ENCODE measurements at places on chromosomes 5 and 9.

GRCh38 chr5:132427281-132428146 lies 58.0 kb downstream of the SLC22A5 start:
- peak; percentile 42 for DNase-seq

DNA sequence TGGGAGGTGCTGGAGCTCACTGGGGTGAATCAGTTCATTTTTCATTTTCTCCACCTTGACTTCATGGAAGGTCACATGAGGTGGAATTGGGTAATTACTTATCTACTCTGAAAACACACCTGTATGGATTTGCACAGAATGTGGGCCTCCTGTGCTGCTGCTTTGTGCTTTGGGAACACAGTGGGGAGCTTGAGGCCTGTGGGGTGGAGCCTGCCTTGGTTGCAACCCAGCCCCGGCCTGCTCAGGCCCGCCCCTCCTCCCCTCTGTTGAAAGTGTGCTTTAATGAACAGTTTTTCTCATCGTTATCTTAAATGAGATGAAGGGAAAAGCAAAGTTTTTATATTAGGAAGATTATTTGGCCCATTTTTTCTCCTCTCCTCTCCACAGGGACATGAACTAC lies 28.5 kb upstream of the DMRT3 start:
- DNase-seq = no peak

GRCh38 chr5:6737043-6737941 lies 24.1 kb downstream of the TENT4A start:
- DNase-seq = peak; percentile 15

- DNase-seq = no peak
Observed at GRCh38 chr5:105587963-105588662, 2025.5 kb upstream of the NUDT12 start.

GRCh38 chr5:1322955-1323802 lies 21.7 kb downstream of the CLPTM1L start:
- DNase-seq = no peak

- no peak for DNase-seq
Observed at GRCh38 chr5:178769617-178770260, 39.3 kb upstream of the ZNF354A start.

- DNase-seq = no peak
Observed at GRCh38 chr5:147223343-147223742, 11.5 kb upstream of the STK32A start.

DNA sequence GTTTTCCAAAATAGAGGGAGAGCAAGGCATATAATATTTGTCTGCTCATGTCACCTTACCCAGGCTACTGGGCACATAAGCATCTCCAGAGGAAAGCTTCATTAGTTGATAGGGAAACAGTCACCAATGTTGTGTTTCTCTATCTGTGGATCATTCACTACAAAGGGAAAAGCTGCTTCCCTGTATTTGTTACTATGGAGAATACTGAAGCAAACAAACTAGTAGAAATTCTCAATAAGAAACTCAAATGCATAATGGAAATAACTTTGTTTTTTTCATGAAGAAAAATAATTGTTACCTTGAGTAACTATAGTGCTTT lies 138.2 kb downstream of the PCSK1 start:
- no peak for DNase-seq

- DNase-seq = no peak
Observed at GRCh38 chr5:158264264-158264663, 405.3 kb upstream of the CLINT1 start.

- DNase-seq = no peak
Observed at GRCh38 chr9:105957830-105958229, 263.5 kb downstream of the TMEM38B start.

DNA sequence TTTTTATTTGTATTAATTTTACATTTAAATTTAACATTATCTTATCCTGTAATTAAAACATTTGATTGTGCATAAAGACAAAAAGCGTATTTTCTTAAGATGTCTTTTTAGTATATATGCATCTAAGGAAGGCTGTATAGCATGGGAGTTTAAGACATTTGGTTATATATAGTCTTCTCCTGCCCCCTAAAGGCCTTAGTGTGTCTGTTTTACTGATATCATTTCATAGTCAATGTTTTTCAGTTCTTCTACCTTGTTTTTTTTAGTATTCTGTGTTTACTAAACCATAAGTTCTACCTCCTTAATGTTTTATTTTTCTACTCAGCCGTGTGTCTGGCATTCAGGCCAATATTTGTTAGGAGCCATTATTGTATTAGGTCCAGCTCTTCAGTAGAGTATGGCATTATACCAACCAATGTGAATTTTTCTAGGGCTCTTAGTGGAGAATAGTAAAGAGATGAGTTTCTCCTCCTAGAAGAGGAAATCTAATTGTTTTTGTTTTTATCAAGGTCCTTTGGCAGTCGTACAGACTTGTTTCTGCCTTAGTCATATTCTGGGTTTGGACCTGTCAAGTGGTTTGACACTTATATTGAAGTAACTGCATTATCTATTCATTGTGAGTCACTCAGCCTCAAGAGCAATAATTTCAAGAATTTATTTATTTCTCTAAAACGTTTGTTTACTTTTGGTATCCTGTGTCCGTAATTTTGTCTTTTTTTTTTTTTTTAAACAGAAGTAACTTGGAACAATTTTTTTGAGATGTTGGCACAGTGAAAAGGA lies 74.8 kb downstream of the SLF1 start:
- DNase-seq = no peak

GRCh38 chr9:81390792-81391456 lies 298.4 kb downstream of the TLE1 start:
- no peak for DNase-seq

- DNase-seq = no peak
Observed at GRCh38 chr9:29838491-29839020, 2265.3 kb upstream of the C9orf72 start.

DNA sequence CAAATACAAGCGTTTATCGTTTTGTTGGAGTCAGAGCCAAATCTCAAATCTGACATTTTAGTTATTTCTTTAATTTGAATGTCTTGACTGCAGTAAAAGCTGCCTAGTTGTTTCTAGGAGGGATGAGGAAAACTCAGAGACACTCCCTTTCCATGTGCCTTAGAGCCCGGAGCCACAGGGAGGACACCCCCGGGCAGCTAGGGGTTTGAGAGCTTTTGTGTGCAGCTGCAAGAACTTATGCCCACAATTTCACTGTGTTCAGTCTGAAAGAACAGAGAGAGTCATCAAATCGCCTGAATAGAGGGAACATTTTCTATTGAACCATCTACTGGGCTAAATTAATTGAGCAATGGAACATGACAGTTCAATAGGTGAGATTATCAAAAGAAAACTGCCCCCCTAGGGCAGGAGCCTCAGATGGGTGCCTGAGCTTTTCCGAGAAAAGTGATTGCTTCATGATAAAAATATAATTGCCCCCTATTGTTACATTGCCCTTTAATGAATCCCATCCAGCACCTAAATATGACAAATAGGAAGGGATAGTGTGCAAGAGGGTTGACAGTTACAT lies 709.3 kb upstream of the RGMB start:
- DNase-seq = no peak

DNA sequence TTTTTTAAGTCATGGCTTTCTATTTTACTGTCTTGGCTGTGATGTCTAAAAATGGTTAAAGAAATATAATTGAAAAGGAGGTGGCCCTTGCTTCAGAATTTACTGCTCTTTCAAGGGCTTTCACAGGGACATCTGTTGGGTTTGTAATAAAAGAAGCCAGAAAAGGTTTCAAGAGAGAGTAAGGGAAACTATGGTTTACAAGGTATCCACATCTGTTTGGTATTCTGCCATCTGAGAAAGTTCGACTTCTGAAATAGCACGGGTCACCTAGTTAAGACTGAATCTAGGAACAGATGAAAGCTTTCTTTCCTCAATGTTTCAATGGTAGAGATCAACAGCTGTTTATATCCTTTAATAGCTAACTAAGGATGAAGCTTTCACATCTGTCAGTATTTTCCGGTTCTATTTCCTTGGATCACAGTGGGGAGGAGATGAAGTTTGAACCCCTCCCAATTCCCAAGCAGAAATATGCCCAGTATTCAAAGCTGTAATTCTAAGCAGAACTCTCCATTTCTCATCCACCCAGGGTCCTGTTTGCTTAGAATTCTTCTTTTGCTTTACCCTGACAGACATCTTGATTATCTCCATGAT lies 72.8 kb upstream of the IFNK start:
- no peak for DNase-seq

DNA sequence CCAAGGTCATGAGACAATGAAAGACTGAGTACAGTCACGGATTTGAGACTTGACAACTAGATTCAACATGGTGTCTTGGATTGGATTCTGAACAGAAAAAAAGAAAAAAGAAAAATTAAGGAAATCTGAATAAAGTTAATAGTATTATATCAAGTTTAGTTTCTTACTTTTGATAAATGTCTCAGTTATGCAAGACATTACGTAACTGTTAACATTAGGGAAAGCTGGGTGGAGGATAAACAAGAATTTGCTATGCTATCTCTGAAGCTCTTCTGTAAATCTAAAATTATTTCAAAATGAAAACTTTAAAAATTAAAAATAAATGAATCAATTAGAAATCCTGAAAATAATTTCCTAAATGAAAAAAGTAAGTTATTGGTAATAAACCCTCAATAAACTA lies 14.4 kb upstream of the DCAF12 start:
- no peak for DNase-seq

DNA sequence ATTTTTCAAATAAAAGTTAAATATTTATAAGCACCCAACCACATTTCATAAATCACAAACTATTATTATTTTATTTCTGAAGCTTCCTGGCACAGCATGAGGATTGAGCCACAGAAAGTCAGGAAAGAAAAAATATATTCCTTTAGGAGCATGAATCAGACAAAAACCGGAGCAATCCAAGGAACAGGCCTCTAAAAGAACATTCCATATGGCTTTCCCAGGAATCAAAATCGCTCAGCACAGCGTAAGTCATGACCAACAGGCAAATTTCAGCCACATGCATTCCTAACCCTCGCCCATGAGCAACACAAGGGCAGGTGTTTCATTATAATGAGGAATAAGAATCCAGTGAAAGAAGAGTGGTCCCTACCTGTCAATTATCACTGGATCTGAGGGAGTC lies 26.7 kb downstream of the EBF1 start:
- DNase-seq = no peak

DNA sequence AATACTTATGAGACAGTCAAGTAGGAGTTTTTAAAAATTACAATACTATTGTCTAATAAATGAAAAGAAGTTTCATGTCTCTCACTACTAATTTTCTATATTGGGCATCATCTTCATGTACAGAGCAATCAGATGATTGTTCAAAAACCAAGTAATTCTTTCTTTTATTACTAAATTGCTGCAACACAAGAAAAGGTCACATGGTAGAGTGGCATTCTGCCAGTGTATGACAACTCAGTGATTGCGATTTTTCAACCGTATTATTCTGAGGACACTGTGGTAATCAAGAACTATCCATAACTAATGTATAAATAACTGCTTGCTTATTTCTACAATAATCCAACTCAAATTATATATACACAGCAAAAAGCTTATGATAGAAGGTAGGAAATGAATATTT lies 96.7 kb upstream of the GRHPR start:
- no peak for DNase-seq

DNA sequence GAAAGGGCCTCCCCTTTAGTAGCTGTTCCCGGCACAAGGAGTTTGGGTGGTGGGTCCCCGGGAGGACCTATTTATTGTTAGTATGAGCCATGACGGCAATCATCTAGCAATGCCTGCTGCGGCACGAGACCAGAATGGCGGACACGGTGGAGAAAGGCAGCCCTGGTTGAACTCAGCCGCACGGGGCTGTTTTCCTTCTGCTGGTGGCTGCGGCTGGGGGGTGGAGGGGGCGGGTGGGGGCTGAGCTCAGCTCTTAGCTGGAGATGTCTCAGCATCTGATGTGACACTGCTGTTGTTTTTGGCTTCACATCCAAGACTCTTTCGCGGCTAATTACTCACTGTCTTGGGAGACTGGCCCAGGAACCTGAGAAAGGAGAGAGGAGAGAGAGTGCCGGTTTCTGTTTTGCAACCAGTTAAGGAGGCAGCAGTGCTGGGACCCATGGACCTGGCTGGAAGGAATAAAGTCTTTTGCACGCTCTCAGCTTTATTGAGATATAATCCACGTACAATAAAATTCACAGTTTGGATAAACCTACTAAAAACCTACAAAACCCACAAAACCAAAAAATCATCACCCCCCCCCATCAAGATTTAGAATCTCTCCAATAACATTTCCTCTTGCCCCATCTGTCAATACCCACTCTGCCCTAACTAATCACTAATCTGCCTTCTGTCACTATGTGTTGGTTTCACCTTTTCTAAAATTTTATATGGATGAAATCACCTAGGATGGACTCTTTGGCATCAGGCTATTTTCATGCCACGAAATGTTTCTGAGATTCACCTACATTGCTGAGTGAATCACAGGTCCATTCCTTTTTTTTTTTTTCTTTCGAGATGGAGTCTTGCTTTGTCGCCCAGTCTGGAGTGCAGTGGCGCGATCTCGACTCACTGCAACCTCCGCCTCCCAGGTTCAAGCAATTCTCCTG lies 81.8 kb upstream of the NEURL1B start:
- no peak for DNase-seq

GRCh38 chr9:129338724-129339430 lies 160.8 kb upstream of the IER5L start:
- no peak for DNase-seq

- DNase-seq = no peak
Observed at GRCh38 chr5:175697846-175698245, 40.0 kb downstream of the HRH2 start.

DNA sequence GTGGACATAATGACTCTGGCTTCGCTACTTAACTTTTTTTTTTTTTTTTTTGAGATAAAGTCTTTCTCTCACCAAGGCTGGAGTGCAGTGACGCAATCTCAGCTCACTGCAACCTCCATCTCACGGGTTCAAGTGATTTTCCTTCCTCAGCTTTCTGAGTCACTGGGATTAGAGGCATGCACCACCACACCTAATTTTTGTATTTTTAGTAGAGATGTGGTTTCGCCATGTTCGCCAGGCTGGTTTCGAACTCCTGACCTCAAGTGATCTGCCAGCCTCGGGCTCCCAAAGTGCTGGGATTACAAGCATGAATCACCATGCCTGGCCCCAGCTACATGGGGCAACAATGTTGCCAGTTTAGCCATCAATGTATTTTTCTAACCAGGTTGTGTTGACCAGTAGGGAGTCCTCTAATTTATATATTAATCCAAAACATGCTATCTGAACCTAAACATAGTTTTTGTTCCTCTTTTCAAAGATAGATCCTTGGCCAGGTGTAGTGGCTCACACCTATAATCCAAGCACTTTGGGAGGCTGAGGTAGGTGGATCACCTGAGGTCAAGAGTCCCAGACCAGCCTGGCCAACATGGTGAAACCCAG lies 120.3 kb upstream of the LHFPL2 start:
- DNase-seq = no peak

GRCh38 chr5:128318691-128319090 lies 219.4 kb downstream of the FBN2 start:
- DNase-seq = no peak
